Stimulated activated CD4-positive, alpha-beta T cell treated with anti-CD3 and anti-CD28 coated beads, Interleukin-2, amount 100 ng/mL, for 4 hours (primary cell): ENCODE measurements at places on chromosomes 7 and 10.

GRCh38 chr7:33744293-33745075 lies 160.9 kb upstream of the BMPER start:
- no peak for DNase-seq

DNA sequence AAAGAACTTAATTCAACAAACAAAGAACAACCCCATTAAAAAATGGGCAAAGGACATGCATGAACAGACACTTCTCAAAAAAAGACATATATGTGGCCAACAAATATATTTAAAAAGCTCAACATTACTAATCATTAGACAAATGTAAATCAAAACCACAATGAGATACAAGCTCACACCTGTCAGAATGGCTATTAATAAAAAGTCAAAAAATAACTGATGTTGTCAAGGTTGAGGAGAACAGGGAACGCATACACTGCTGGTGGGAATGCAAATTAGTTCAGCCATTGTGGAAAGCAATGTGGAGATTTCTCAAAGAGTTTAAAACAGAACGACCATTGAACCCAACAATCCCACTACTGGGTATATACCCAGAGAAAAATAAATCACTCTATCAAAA lies 19.1 kb downstream of the ZFAND4 start:
- DNase-seq = no peak

DNA sequence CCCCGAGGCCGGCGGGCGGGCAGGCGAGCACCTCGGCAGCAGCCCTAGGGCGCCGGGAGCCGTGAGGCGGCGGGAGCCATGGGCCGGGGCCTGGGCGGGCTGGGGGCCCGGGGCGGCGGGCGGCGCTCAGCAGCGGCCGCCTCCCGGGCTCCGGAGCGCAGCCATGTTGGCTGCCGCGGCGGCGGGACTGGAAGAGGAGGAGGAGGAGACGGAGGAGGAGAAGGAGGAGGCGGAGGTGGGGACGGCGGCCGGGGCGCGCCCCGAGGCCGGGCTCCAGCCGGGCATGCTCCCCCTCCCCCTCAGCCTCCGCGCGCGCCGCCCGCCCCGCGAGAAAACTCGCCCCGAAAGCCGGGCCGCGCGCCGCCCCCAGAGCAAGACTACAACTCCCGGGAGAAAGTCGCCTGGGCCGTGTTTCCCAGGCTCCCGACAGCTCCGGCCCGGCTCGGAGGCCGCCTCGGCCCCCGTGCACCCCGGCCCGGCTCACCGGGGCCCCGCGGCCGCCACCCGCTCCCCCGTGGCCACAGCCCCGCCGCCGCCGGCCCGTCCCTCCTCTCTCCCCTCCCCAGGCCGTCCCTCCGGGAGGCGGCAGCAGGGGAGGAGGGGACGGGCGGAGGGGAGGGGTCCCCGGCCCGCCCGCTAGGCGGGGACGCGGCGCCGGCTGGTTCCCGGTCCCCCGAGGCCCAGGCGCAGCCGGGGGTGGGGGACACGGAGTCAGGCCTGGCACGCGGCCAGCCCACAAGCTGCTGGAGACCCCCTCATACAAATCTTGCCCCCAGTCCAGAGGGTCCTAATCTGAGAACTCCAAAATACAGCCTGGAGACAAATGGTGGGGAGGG lies at the start of gene DLG5:
Gene DLG5 (minus strand): TSS at position 190 of the 836 bp plus-strand sequence. CDS start 235 bp downstream, outside the sequence.
- DNase-seq = no peak

DNA sequence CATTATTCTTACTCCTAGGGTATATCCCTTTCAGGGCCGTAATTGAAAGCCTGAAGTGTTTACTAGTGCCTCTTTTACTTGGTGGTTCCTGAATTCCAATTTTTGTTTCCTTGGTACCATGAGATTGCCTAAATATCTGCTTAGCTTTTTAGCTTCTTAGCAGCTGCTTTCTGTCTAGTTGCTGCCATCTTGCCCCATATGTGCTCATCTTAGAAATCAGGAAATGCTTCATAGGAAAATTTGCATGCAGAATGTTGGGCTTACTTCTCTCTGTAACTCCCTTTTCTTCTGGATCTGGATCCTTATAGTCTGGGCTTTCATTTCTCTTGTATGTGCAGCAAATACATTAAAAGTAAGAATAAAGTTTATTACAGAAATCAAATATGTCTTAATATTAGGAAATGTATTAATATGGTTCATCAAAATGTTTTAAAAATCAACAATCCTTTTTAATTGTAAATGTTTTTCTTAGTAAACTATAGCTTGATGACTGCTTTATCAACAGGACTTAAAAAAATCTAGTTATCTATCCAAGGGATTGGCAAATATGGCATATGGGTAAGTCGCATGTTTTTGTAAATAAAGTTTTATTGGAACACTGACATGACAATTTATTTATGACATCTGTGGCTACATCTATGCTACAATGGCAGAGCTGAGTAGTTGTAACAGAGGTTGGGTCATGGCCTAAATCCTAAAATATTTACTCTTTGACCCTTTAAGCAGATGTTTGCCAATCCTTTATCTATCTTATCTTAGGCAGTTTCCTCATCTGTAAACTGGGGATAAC lies 73.5 kb upstream of the CDK6 start:
- no peak for DNase-seq

DNA sequence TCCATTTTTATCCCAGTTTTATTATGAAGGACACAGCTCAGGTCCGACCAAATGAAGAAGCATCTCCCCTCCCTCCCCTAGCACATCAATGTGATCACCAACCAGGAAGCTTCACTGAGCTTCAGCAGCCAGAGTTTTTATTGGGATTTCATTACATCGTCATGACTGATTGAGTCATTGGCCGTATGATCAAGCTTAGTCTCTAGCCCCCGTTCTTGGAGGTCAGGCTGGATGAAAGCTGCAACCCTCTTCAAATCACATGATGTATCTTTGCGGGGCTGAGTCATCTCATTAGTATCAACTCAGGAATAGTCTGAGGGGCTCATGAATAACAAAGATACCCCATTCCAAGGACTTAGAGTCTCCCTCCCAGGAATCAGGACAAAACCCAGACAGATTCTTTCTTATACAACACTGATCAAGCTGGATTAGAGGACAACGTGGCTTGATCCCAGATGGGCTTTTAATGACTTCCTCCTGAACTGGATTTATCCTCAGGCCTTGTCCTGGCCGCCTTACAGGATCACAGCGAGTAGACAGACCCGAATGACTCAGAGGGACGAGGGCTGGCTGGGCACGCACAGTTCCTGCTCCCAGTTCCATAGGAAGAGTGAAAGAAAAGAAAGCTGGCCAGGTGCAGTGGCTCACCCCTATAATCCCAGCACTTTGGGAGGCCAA lies 14.5 kb downstream of the LIMK1 start:
- no peak for DNase-seq

- no peak for DNase-seq
These were observed 9.3 kb downstream of the NOD1 start for GRCh38 chr7:30469303-30469702.

GRCh38 chr10:114526126-114526503 lies 121.8 kb upstream of the AFAP1L2 start:
- no peak for DNase-seq

DNA sequence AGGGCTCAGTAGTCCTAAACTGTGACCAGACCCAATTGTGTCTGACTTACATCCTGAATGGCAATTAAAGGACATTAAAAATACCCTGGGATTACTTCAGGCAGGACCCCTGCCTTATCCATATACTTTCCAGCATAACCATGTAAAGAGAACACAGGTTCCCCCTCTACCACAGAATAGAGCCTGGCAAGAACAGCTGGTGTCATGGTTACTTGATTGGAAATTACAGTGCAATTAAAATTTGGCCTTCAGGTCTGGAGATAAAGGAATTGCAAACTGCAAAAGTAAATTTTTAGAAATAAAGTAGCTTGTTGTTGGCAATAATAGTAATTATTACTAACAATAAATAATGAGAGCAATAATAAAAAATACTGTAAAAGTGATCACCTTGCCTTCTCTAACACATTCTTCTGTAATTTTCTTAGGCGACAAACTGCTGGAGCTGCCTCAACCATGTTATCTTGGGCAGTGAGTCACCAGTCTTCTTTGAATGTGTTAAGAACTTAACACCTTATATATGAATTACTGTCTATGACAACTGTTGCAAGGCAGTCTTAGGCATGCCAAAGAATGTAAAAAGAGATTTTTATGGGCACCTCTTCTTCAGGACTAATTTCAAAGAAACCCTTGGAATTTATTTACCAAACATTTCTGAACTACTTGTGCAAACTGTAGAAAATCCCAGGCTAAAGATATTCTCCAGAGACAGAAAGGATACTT lies 53.7 kb downstream of the HIBADH start:
- no peak for DNase-seq

DNA sequence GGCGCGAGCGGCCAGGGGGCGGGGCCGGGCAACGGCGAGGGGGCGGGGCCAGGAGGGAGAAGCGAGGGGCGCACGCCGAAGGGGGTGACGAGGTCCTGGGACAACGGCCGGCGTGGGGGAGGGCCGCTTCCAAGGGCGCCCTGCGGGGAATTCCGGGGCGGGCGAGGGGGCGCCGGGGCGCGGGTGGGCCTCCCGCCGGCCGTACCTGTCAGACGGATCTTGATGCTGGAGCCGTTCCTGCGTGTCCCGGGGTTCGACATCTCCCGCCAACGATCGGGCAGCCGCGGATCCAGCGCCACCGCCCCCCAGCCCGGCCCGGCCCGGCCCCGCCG lies 421 bp downstream of the SMURF1 start:
- DNase-seq = no peak
